ENCODE measurements at places on chromosomes 7 and 10.

DNA sequence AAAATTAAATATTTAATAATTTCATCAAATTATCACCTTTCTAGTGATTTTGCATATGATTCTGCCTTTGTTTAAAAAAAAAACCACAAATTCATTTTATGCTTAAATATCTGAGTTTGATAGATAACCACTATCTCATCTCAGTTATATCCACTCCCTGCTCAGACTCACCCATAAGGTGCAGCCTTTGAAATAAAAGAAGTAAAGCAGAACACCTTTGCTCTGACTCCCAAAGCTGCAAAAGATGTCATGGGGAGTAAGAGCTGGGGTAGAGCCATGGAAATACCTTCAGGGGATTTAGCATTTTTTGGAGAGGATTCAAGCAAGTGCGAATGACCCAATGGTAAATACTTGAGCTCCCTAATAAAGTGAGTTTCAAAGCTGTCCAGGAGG lies 15.1 kb upstream of the CYP3A5 start:
- no peak for ATAC-seq

GRCh38 chr10:121532292-121532864 lies 65.9 kb downstream of the FGFR2 start:
- no peak for ATAC-seq

- no peak for ATAC-seq
These were observed 67.6 kb downstream of the IDE start for GRCh38 chr10:92506336-92506735.

- ATAC-seq = peak; percentile 78
These were observed 423 bp downstream of the BAZ1B start for GRCh38 chr7:73521636-73522104.

DNA sequence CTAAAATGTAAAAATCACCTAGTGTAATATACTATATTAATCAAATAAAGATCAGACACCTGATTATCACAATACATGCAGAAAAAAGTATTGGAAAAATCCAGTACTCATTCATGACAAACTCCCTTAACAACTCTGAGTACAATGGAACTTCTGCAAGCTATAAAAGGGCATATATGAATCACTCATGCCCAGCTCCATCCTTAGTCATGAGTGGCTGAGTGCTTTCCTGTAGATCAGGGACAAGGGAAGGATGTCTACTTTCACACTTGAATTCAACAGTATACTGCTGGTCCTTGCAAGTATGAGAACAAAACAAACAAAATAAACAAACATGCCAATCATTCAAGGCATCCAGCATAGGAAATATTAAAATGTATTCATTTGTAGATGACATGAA lies 116.5 kb downstream of the ADARB2 start:
- no peak for ATAC-seq

GRCh38 chr10:8962249-8962648 lies 907.8 kb downstream of the GATA3 start:
- no peak for ATAC-seq

DNA sequence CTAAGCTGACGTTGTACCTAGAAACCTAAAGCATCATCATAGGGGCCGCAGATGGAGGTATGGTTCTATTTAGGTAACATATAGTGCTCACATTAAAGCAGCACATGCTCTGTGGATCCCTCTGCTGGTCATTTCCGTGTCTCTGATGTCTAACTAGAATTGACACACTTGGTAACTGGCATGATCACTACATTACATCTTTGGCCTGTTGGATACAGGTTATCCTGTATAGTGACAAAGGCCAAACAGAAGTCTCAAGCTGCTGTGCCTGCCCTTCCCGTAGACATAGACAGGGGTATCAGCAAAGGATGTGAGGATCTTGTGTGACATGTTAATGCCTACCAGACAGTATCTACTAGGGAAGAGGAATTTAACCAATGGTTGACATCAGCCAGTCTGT lies 51.2 kb downstream of the KIF5B start:
- ATAC-seq = peak; percentile 68

- no peak for ATAC-seq
These were observed 6.0 kb upstream of the FAM170B start for GRCh38 chr10:49139846-49140195.

DNA sequence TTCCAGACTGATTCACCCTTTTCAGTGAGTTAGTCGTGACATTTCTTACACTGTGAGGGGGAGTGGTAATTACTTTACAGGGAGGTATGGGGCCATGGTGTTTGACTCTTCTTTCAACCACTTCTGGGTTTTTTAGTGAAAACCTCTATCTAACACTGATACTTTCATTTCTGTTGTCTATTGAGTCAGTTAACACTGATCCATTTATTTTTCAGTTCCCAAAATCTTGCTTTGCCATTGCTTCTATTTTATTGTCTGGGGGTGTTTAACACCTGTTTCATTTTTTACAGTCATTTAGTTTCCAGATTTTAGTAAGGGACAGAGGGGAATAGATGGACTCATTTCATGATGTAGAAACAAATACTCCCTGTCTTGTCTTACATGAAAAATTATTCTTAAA lies 61.5 kb downstream of the HELLS start:
- peak; percentile 90 for ATAC-seq

GRCh38 chr7:106563466-106564150 lies 97.3 kb downstream of the CCDC71L start:
- ATAC-seq = no peak

DNA sequence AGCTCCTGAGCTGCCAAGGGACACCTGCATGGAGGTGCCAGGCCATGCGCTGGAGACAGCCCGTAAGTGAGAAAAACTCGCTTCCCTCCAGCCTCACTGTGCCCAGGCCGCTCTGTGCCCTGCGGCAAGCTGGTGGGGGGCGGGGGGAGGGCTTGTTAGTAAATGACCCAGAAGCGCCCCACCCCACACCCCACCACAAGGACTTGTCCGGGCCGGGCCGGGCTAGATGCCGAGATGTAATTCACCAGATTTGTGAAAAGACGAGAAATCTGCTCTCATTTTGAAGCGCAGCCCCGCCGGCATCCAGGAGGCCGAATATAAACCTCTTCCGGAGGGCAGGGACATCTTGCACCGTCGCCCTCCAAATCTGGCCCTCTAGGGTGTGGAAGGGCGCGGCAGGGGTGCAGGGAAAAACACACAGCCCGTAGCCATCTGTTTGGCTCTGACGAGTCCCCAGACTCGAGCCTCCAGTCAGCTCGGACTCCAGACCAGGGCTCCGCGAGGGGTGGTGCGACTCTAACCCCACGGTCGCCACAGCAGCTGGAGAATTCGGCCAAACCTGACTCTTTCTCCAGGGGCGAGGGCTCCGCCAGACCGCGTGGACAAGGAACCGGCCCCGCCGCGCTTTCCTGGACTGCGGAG lies 14.8 kb downstream of the TLX1 start:
- no peak for ATAC-seq

DNA sequence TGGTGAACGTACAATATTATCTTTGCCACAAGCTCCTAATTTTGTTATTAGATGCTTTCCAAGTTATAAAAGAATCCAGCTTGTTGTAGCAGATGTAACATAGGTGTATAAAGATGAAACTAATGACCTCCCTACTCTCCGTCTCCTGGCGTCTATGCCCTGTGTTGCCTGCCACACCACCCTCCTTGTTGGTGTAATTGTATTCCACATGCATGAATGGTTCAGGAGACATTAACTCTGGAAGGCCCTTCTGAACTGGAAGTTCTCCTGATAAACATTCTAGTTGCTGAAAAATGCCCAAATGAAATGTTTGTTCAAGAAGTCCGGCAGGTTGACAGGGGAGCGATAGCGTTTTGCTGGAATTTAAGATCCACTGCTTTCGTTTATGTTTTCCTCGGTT lies 53.9 kb upstream of the SEPHS1 start:
- no peak for ATAC-seq

DNA sequence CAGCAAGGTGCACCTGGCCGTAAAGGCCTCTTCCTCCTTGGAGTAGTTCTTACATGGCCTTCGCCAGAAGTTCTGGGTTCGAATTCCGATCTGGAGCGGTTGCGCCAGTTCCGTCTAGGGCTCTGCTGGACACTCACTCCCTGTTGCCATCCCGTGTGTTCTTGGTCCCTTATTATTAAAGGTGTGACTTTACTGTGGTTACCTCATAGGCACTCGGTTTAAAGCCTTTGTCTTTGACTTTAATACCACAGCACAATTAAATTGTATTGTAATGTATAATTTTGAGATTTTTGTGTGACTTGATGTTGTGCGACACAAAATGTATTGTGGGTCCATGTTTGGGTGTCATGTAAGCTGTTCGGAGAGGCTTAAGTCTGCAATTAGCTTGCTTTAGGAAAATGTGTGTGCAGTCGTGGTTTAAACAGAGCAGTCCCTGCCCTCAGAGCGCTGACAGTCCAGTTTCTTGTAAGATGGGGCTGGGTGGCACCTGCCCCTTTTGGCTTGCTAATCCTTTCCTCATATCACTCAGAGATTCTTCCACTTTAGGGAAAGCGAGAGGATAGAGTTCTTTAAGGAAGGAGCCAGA lies 919 bp downstream of the INPP5F start:
- no peak for ATAC-seq

DNA sequence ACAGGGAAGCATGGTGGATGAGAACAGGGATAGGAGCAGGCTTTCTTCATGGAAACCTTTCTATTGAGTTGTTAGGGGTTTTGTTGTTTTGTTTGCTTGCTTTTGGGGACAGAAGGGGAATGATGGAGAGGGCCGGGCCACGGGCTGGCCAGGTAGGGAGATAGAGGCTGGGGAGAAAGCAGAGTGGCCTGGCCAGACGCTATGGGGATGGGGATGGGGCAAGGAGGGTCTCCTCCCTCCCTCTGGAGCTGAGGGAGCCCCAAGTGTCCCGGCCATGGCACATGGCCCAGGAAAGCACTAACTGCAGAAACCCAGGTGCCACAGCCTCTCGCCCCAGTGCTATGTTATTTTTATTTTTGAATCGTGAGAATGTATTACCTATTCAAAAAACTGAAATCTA lies 10.0 kb downstream of the AOC1 start:
- no peak for ATAC-seq

- ATAC-seq = no peak
These were observed 173.6 kb downstream of the MBL2 start for GRCh38 chr10:52598936-52599335.

- ATAC-seq = no peak
These were observed 226.3 kb downstream of the GLI3 start for GRCh38 chr7:42010751-42011150.

- ATAC-seq = no peak
These were observed 156.3 kb downstream of the DIP2C start for GRCh38 chr10:533186-533585.

DNA sequence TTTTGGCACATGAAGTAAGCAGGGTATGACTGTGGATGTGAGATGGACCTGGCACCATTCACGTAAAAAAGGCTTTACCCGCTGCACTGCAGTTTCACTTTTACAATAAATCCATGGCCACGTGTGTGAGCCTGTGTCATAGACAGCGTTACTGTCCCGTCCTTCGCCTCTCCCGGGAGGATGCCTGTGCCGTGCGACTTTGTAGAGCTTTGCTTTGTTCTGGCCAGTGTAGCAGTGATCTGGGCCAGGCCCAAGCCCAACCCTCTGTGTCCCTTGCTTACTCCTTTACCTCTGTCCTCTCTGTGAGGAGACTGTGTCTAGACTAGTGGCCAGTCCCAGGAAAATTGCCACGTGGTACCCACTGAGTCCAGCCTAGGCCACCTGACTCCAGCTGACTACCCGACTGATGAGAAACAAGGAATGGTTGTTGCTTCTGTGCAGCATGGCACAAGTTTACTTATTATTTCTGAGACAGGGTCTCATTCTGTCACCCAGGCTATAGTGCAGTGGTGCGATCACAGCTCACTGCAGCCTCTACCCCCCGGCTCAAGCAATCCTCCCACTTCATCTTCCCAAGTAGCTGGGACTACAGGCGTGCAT lies 48.1 kb downstream of the JAKMIP3 start:
- no peak for ATAC-seq

DNA sequence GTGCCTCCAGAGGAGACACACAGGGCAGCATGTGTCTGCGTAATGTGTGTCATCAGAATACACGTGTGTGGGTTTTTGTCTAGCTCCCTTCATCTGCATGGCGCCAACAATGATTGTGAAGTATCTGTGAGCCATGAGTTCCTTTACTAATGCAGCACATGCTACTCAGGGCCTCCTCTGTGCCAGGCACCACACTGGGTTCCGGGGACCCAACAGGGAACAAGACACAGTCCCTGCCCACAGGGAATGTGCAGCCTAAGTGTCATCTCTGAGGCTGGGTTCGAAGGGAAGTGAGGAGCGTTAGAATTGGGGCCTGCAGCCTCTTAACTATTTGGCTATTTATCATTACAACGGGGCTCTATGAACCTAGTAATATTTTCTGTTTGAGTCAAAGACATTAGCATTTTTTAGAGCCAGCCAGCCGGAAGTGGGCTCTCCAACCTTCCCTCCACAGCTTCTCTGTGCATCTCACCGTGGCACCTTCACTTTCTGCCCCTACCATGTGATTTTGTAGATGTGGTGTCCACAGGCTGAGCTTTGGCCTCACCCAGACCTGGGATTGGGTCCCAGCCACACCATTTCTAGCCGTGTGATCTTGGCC lies 43.9 kb upstream of the SRGN start:
- peak; percentile 71 for ATAC-seq

GRCh38 chr10:75776738-75777504 lies 345.5 kb downstream of the LRMDA start:
- ATAC-seq = no peak

- ATAC-seq = no peak
These were observed 16.8 kb upstream of the ZNF467 start for GRCh38 chr7:149790146-149790548.

DNA sequence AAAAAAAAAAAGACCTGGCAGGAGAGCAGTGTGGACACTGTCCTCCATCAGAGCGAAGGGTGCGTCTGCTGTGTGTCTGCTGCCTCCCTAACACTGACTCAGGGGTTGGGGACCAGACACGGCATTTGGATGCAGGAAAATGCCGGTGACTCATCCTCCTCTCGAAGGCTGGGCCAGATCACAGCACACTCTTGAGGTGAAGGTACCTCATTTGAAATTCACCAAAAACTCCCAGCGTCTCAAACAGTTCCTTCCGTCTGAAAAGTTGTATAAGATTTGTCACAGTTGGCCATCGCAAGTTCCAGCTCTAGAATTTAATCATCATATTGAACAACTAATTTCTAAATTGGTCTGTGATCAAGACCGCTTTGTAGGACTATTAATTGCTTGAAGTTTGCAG lies 118.1 kb upstream of the LYZL2 start:
- ATAC-seq = peak; percentile 71

DNA sequence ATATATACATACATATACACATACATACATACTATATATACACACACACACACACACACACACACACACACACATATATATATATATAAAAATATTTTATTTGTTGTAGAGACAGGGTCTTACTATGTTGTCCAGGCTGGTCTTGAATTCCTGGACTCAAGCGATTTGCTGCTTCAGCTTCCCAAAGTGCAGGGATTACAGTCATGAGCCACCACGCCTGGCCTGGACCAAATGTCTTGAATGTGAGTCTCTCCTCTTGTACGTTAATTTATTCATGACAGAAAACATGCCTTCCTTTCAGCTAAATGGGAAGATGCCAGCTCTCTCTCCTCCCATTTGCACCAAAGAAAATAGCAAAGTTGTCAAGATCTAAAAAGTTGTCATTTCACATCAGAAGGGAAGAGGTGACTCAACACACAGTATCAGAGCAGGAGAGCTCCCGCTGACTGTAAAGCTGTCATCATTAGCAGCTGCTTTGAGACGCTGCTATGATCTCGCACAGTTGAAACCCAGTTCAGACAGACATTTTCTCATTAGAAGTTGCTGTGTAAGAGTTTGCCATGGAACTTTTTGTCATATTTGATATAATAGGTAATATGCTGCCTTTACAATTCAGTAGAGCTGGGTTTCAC lies 224.3 kb downstream of the SFMBT2 start:
- ATAC-seq = no peak

All from stimulated activated memory B cell treated with anti-CD40 and anti-IgM and Interleukin-4, amounts not matched to agents 10 μg/mL and 1 μg/mL and 100 μg/mL, for 72 hours (primary cell).